Prostate gland (tissue), 2 donors: ENCODE measurements at places on chromosomes 13 and 19.

DNA sequence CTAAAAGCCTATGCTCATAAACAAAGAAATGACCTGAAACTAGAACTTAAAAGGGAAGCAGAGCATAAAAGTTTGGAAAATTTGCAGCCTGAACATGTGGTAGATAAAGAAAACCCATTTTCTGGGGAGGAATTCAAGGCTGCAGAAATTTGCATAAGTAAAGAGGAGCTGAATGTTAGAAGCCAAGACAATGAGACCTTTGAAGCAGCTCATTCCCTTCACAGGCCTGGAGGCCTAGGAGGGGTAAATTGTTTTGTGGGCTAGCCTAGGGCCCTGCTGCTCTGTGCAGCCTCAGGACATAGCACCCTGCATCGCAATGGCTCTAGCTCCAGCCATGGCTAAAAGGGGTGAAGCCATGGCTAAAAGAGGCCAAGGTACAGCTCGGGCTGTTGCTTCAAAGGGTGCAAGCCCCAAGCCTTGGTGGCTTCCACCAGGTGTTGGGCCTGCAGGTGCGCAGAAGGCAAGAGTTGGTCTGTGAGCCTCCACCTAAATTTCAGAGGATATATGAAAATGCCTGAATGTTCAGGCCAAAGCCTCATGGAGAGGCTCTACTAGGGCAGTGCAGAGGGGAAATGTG, 38.3 kb downstream of the ZIC2 start:
- no peak overlapping the region for H3K27ac ChIP-seq
- H3K4me1 ChIP-seq, result no peaks in the 10 kb centered on the region
- no peak for DNase-seq
- H3K36me3 ChIP-seq, result no peaks in the 10 kb centered on the region
- H3K4me3 ChIP-seq, result no peak overlapping the region

DNA sequence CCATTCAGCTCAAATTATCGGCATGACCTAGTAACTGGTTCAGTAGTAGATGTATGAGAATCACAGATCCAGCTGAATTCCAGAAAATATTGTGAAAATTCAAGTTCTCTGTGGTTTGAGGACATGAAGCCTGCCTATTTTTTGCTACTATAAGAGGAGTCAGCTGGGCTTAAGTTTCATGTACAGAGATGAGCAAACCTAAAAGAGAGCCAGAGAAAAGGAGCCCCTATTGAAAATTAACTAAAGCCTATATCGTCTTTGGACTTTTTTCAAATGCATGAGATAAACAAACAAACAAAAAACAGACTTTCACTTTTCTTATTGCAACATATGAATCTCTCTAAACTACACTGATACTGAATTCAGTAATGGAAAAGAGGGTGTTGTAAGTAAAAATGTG, 106.8 kb upstream of the SPRY2 start:
- no peak for DNase-seq
- no peak overlapping the region for H3K27ac ChIP-seq
- no peaks in the 10 kb centered on the region for H3K27me3 ChIP-seq

DNA sequence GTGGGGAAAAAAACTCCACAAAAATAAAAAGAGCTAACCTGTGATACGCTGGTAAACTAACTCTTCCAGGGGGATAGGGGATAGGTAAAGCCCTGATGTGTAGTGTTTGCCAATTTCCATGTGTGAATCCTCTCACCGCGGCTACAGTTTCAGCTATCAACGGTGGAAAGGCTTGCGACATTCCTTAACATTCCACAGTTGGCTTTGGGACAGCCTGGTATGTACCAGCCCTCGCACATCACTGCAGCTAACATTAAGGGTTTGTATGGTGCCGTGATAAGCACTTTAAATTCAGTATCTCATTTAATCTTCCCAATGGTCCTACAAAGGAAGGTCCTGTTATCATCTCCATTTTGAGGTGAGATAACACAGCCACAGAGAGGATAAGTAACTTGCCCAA, 112.4 kb downstream of the KATNAL1 start:
- H3K36me3 ChIP-seq, result no peaks in the 10 kb centered on the region
- no peak overlapping the region for H3K4me3 ChIP-seq
- H3K27ac ChIP-seq, result no peak overlapping the region
- H3K4me1 ChIP-seq, result no peaks in the 10 kb centered on the region
- no peak for DNase-seq

DNA sequence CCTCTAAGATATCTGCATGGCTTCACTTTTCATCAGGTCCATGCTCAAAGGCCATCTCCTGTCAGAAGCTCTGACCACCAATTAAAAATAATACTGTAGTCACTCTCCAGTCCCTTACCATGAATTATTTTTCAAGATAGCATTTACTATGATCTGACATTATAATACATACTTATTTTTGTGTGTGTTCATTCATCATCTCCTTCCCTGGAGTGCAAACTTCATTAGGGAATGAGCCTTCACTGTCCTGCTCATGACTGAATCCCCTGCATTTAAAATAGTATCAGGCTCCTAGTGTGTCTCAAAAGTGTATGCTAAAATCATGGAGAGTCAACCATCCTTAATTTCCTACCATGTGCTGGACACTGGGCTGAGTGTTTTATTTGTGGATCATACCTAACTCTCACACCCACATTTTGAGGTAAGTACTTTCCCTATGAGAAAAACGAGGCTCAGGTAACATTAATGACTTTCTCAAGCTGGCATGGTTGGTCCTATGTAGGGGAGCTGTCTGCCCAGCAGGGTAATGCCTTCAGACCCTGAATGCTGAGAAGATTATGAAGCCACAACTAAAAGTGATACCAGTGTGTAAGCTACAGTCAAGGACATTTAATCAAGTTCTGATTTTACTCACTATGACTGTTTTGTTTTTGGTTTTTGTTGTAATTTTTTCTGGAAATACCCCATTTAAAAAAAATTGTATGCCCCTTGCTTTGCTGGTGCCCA, 16.3 kb downstream of the PLA2G4C start:
- no peak overlapping the region for H3K27ac ChIP-seq
- H3K4me3 ChIP-seq, result no peak overlapping the region
- no peaks in the 10 kb centered on the region for H3K4me1 ChIP-seq
- H3K36me3 ChIP-seq, result no peaks in the 10 kb centered on the region

DNA sequence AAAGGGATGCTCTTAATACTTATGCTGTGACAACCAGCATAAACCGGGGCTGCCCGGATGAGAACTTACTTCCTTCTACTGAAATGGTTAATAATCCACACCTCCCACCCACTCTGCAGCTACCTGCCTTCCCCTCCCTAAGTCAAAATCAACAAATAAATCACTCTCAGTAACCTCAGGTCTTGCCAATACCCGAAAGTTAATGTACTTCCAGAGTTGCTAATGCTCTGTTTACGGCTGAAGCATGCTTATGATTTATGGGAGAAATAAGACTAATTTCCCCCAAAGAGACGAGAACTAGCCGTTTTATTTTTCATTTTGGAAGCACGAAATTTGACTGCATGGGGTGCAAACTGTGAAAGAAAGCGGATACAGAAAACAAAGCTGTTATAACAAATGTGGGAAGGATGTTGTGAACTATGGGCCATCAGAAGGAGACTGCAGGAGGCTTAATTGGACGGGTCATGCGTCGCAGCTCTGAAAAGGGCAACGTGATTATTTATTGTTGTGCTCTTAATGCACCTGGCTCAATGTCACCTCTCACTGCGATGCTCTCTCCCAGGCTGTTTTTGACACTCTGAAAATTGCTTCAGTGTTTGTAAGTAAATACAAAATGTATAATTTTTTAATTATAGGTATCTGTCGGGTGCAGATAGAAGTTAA, 114.0 kb upstream of the SLC7A1 start:
- no peak overlapping the region for H3K27ac ChIP-seq
- H3K36me3 ChIP-seq, result no peaks in the 10 kb centered on the region
- no peak for DNase-seq
- H3K4me3 ChIP-seq, result no peak overlapping the region
- H3K27me3 ChIP-seq, result no peaks in the 10 kb centered on the region
- H3K4me1 ChIP-seq, result no peaks in the 10 kb centered on the region

DNA sequence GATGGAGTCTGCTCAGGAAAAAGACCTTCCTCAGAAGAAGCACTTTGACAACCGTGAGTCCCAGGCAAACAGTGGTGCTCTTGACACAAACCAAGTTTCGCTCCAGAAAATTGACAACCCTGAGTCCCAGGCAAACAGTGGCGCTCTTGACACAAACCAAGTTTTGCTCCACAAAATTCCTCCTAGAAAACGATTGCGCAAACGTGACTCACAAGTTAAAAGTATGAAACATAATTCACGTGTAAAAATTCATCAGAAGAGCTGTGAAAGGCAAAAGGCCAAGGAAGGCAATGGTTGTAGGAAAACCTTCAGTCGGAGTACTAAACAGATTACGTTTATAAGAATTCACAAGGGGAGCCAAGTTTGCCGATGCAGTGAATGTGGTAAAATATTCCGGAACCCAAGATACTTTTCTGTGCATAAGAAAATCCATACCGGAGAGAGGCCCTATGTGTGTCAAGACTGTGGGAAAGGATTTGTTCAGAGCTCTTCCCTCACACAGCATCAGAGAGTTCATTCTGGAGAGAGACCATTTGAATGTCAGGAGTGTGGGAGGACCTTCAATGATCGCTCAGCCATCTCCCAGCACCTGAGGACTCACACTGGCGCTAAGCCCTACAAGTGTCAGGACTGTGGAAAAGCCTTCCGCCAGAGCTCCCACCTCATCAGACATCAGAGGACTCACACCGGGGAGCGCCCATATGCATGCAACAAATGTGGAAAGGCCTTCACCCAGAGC, 16.2 kb upstream of the ZNF544 start:
- no peaks in the 10 kb centered on the region for H3K27me3 ChIP-seq
- H3K36me3 ChIP-seq, result peaks cover 52% of the 10 kb centered on the region
- no peak for DNase-seq
- H3K4me3 ChIP-seq, result no peak overlapping the region
- H3K27ac ChIP-seq, result no peak overlapping the region

DNA sequence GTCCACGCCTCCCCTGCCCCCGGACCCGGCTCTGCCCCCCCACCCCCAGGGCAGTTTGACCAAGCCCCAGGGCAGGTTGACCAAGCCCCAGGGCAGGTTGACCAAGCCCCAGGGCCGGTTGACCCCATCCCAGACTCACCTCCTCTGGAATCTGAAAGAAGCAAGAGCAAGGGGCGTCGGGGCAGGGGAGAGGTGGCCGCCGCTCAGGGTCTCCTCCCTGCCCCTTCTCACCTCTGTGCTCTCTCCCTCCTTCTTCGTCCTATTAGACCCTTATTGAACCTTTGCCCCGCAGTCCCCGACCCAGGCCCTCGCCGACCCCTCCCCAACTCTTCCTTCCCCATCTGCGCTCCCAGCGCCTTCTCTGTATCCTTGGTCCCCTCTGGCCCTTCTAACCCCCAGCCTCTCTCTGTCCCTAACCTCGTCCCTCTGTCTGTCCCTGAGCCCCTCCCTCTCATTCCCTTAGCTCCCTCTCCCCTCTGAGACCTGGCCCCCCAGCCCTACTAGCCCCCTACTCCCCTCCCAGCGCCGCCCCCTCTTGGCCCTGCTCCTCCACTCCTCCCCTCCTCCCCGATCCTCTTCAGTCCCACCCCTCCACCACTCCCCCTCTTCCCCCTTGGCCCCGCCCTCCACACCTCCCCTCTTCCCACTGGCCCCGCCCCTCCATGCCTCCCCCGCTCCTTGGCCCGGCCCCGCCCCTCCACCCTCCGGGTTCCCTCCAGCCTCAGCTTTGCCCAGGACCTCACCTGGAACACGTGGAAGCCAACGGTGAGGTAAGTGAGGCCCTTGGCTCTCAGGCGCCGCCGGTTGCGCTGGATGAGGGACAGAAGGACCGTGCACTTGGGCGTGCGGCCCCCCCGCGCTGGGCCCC, 7.6 kb downstream of the CAPN12 start:
- no peaks in the 10 kb centered on the region for H3K36me3 ChIP-seq
- peak overlapping the region; percentile 26 for H3K27ac ChIP-seq
- no peaks in the 10 kb centered on the region for H3K27me3 ChIP-seq
- H3K4me1 ChIP-seq, result no peaks in the 10 kb centered on the region

GRCh38 chr13:23159205-23159759, 21.5 kb upstream of the SGCG start:
- H3K36me3 ChIP-seq, result no peaks in the 10 kb centered on the region
- no peak overlapping the region for H3K27ac ChIP-seq
- no peak for DNase-seq
